ENCODE measurements at places on chromosomes 5 and 9. TPM values are rescaled to one million over a fixed set of nuclear protein-coding genes. Genes with fewer than 3 reads are reported as not detected.
A peak's percentile ranks its signal among the peaks of the same experiment; 100 is the strongest.

GRCh38 chr5:137395011-137395755, 103.9 kb downstream of the SPOCK1 start:
- no peak for DNase-seq

DNA sequence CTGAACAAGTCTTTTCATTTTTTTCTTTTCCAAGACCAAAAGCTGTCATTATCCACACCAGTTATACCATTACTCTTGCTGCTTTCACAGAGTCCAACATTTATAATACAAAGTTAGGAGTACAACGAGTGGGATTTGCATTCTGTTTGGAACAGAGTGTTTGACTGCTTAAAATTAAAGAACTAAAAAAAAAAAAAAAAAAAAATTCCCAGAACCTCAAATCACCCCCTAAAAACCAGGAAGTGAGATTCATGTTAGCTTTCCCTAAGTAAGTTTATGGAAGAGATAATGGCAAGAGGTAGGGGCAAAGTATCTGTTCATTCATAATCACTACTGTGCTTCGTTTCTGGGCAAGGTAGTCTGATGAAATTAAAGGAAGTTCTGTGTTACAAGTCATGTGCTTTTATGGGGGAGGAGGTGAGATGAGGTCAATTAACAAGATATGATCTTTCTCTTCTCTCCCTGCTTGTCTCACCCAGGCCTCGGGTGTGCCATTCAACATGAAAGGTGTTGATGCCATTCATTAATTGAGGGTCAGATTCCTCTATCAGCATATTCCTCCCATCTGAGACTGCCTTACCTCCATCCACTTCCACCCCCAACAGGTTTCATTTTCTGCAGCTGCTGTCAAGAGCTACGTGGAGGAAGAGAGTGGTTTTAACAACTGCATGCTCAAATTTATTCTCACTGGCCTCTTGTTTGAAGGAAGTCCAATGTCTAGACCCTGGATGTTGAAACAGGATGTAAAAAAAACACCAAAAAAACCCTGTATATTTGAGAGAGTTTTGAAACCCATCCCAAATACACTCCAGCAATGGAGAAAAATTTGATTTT, 58.1 kb downstream of the MARCHF3 start:
- peak; percentile 12 for DNase-seq

- no peak for DNase-seq
Observed at GRCh38 chr5:135211791-135212190, 177.8 kb upstream of the PITX1 start.

GRCh38 chr5:2755681-2756171, 4.2 kb upstream of the IRX2 start:
- DNase-seq = no peak

Gene MARCOL
- not detected for total RNA-seq

Data from transverse colon (tissue), 4 donors.